ENCODE measurements at places on chromosomes 12 and 14. TPM values are rescaled to one million over a fixed set of nuclear protein-coding genes. Genes with fewer than 3 reads are reported as not detected.

DNA sequence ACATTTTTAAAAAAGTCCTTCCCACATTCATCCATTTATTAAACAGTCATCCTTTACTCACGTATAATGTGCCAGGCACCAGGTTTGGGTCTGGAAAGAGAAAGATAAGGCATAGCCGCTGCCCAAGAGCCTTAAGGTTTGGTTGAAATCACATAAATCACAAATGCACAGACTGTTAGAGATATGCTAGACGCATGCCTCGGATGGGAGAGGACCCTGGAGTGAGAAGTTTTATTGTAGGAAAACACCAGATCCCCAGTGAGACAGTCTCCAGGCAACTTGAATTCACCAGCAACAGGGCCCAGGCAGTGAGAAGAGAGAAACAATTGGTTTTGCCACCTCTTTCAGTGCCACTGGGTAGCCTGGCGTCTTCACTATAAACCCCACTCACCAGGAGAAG is 305.9 kb upstream of the AMIGO2 start:
- no peak for DNase-seq

GRCh38 chr14:26173581-26174110 is 424.2 kb downstream of the NOVA1 start:
- no peak for DNase-seq

GPR65 gene
- not detected for polyA plus RNA-seq

DNA sequence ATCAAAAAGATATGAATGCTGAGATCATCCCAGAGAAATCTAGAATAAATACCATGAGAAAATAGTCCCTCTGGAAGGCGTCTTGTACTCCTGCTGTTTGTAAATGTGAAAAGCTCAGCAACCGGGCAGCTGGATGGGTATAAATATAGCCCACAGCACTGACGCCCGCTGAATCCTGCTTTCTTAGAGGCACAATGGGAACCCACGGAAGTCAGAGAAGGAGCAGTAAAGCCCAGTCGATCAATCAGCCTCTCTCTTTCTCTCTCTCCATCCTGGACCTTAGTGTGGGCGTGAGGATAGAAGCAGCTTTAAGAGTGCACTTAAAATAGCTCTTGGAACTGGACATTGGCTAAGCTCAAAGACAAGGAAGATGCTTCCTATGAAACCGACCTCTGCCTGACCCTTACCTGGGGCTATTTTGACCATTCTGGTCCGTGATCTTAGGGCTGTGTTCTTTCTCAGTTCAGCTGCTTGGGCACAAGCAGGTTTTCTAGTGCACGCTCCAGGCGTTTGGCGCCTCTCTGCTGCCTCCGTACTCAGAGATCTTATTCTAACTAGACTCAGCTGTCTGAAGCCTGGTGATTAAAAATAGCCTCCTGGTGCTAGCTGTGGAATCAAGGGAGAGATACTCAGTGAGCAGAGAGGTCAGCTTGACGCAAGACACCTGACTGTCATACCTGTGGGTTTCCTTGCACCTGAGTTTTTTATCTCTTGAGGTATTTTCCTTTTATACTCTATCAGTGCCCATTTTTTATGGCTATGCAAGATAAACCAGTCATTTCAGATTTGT is 144.6 kb downstream of the ETV6 start:
- DNase-seq: peak; percentile 54

B4GALNT3 gene
- polyA plus RNA-seq: not detected

ERGIC2 gene
- polyA plus RNA-seq: 32.7 TPM

- DNase-seq: no peak
These were observed 8.0 kb upstream of the ATF7IP start for GRCh38 chr12:14357486-14357885.

DNA sequence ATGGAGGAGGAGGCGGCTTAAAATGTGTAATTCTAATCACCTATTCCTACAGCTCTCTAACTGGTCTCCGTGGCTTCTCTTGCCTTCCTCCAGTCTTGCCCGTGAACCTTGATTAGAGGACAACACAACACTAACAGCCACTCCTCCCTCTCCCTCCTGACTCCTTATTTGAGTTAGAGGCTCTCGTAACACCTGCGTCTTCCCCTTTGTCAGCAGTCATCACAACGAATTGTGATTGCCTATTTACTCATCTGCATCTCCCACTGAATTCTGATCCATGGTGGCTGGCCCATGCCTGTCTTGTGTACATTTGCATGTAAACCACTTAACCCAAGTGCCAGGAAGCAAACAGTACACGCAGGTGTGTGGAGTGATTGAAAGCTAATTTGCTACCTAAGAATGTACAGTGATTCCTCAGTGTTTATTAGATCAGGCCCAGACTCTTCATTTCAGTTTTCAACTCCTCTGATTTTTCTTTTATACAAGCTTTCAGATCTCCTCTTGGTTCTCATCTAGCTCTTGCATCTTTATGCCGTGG is 154.5 kb downstream of the MON2 start:
- DNase-seq: no peak

DNA sequence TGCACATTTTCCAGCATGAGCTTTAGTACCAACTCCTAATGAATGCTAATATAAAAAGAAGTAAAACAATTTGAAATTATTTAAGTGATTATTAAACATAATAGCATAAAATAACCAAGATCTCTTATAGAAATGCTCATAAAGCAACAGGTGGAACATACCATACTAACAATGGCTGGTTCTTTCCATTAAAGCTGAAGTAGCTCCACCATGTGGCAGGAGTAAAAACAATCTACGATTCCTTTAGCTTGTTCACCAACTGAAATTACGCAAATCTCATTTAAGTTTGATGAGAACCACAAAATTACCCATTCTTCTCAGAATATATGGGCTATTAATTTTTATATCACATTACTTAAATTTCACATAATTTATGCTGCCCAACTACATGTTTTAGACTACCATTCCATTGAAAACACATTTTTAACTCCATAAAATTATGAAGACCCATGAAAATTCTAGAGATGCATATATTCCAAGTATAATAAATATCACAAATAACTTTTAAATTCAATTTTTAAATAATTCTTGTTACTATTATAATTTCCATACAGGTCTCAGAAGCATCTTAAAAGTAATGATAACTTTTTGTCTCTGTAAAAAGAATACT is 213.6 kb downstream of the DAD1 start:
- peak; percentile 68 for DNase-seq

C1QL4 gene
- polyA plus RNA-seq: 0.46 TPM

DNA sequence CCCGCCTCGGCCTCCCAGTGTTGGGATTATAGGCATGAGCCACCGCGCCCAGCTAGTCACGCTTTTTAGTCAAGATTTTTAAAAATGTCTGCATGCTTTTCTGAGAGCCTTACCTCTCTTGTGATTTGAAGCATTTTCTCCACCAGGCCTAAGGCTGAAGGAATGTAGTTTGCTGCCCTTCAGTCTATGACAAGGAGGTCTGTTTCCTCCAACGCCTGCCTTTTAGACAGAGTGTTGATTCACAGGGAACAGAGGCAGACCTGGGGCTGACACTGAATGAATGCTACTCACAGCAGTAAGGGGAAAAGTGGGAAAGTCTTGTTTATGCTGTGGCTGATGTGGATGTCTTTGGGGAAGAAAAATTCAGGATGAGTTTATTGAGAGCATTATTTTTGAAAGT is 27.2 kb upstream of the MDM2 start:
- DNase-seq: peak; percentile 44

RERG gene
- polyA plus RNA-seq: not detected

GRCh38 chr12:1517007-1517406 is 77.4 kb downstream of the FBXL14 start:
- DNase-seq: peak; percentile 82

DNA sequence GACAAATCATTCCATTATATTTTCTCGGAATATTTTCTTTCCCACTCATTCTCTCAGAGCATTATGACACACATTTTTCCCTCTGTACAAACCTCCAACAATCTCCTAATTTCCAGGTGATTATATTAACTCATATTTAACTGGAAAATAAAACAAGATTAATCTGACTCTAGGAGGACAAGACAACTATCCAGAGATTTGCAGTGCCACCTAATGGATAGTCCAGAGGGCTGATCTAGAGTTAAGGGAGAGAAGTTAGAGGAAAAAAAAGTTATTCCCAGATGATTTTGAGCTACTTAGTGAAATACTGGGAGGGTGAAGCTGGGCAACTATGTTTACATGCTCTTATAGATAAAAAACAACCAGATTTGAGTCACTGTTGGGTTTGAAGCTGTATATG is 161.7 kb downstream of the ALX1 start:
- DNase-seq: peak; percentile 7

FAM222A gene
- polyA plus RNA-seq: 0.32 TPM

- no peak for DNase-seq
These were observed 23.6 kb upstream of the UTP20 start for GRCh38 chr12:101256266-101256665.

MAGOHB gene
- 15.6 TPM for polyA plus RNA-seq

KIF26A gene
- polyA plus RNA-seq: 0.03 TPM

GRCh38 chr14:29853272-29853671 is 74.4 kb downstream of the PRKD1 start:
- DNase-seq: peak; percentile 19

- no peak for DNase-seq
These were observed 54.2 kb downstream of the IFNG-AS1 start for GRCh38 chr12:68043435-68043834.

PRKAG1 gene
- 81.1 TPM for polyA plus RNA-seq

GRCh38 chr14:101683365-101683764 is 78.1 kb upstream of the PPP2R5C start:
- no peak for DNase-seq

DNA sequence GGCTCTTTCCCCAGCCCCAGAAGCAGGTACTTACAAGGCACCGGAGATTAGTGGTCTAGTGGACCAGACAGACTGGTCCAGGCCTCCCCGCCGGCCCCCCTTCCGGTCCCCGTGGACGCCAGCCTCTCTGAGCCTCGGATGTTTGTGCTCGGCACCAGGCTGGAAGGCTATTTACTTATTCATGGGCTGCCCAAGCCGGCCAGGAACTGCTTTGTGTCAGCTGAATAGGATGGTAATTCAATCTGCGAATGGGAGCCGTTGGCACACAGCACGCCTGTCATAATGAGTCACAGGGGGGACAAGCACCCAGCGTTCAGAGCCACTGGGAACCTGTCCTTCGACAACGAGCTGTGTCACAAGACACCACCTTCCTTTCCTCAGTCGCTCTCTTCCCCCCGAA is 82.3 kb downstream of the RIMBP2 start:
- no peak for DNase-seq

GRCh38 chr12:54596526-54596946 is 8.1 kb upstream of the PPP1R1A start:
- peak; percentile 52 for DNase-seq

- DNase-seq: no peak
These were observed 14.7 kb downstream of the RASAL1 start for GRCh38 chr12:113120670-113121370.

TPH2 gene
- polyA plus RNA-seq: not detected

DNA sequence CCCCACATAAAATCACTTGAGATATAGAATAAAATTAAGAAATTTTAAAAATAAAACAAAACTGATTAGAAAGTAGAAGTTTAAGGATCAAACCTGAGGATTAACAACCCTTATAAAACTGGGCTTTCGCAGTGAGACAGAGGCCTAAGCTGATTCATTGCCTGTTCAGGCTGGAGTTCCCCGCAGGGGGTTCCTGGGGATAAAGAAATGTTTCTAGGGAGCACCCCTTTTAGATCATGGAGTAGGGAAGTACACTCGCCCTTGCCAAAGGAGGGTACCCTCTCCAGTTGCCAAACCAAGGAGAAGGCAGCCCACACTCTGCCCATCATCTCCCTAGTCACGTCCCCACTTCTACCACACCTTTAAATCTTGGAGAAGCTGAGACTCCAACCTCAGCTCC is 6.8 kb downstream of the GLIPR1 start:
- DNase-seq: no peak

GRCh38 chr14:91256661-91257060 is 12.2 kb upstream of the GPR68 start:
- DNase-seq: no peak

DNA sequence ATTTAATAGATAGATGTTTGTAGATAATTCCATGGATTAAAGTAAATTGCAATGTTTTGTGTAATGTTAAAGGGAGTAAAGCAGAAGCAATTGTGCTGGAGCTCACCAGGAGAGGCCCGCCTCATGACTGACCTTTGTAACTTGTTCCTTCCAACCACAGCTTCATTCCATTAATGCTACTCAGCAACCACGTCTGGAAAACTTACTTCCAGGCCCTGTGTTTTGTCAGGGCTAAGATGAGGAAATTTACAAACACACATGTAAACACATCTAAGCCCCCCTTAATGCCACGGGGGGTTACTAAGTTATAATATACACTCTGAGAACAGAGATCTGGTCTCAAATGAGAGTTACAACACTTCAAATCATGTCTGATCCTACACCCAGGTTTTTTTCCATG is 12.4 kb downstream of the LUM start:
- DNase-seq: peak; percentile 93

GRCh38 chr14:22184157-22184829 is 404.7 kb downstream of the DAD1 start:
- peak; percentile 86 for DNase-seq

DNA sequence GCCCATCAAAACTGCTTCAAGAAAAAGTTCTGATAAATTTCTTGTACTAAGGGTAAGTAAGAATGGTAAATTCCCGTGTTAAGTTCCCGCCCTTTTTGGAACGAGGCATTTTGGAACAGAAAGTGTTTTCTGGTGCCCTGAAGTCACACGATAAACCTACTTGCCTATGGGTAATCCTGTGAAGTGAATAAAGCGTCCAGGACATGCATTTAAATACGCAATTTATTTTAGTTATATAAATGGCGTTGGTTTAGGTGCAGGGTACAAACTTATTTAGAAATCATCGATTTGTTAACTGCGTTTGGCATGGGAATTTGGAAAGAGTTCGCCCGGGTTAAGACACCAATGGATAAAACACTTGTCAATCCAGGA is 715 bp upstream of the RAP1B start:
- DNase-seq: peak; percentile 30

- DNase-seq: no peak
These were observed 27.4 kb upstream of the STON2 start for GRCh38 chr14:81427348-81428058.

LRRIQ1 gene
- 0.05 TPM for polyA plus RNA-seq

DNA sequence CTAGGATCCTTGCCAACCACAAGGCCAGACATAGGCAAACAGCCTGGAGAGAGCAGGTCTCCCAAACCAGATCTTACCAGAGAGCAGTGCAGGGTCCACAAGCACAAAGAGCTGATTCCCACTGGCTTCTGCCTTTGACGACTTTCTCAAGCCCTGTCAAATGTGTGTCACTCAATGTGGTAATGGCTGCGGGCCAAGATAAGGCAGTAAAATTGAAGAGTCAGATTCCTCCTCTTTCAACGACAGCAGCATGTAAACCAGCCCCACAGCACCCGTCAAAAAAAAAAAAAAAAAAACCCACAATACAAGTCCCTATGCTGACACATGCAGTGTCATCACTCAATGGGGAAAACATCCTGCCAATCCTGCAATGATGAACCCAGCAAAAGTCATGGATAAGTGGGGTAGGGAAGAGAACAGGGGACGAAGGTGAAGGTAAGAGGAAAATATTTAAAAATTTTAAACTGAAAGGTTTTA is at the start of gene STON2:
TSS of gene STON2 (minus strand) at position 123 of the 477 bp plus-strand sequence. CDS start 1,942 bp downstream, outside the sequence.
- no peak for DNase-seq

DNA sequence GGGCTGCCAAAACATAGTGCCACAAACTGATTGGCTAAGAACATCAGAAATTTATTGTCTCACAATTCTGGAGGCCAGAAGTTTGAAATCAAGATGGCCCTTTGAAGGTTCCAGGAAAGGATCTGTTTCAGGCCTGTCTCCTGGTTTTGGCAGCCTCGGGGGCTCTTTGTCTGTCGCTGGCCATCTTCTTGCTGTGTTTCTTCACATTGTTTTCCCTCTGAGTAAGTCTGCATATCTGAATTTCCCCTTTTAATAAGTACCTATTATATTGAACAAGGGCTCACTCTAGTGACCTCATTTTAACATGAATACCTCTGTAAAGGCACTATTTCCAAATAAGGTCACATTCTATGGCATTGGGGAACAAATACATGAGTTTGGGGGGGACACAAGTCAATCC is 467.1 kb upstream of the MGAT4C start:
- DNase-seq: no peak

All from IMR-90 (cell line).